ENCODE measurements at places on chromosomes 6 and 20. TPM values are rescaled to one million over a fixed set of nuclear protein-coding genes. Genes with fewer than 3 reads are reported as not detected.

DNA sequence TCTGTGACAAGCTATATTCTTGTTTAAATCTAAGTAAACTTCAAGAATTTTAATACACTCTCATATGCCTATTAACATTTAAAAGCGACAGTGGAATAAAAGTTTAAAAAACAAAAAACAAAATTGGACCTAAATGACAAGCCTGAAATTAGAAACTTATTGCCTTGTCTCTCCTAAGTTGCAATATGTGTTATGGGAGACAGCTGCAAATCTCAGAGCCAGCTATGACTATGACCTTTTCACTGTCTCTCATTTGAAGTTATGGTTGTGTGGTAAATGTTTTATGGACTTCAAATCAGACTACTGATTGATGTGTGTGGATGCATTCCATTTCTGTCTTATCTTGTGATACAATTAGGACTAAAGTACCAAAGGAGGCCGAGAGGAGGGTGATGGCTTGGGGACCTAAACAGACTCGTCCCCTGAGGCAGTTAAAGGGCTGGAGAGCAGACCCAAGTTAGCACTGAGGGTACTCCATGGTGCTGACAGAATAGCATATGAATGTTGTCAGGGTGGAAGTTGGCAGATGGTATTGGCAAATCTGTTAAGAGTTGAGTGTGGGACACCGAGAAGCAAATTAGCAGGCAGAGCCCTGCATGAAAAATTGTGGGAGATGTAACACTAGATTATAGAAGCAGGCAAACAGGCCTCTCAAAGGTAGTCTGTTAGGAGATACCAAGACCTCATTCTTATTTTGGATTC lies 930.1 kb upstream of the MAN1A1 start:
- DNase-seq: no peak

- DNase-seq: no peak
Measured at GRCh38 chr20:49583669-49584417, 15.9 kb upstream of the PTGIS start.

DNA sequence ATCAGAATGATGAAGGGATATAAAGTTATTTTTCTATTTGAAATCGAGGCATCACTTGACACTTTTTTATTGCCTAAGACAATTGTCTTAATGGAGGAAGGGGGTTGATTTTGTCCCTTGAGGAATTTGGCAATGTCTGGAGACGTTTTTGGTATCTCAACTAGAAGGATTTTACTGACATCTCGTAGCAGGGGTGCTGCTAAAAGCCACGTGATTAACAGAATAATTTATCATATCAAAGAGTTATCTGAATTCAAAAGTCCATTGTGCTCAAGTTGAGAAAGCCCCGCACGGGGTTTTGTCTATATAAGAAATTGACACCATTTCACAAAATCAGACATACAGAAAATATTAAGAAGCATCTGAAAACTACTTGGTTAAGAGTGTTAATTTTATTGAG lies 1.5 kb upstream of the TAAR6 start:
- no peak for DNase-seq

GRCh38 chr20:9227896-9228615 lies 159.2 kb downstream of the PLCB4 start:
- DNase-seq: no peak

- DNase-seq: no peak
Measured at GRCh38 chr20:17177341-17177740, 49.5 kb upstream of the PCSK2 start.

GRCh38 chr20:63831993-63832686 lies 1.1 kb upstream of the ZBTB46 start:
- no peak for DNase-seq

- DNase-seq: no peak
Measured at GRCh38 chr6:111291336-111292259, 191.4 kb downstream of the REV3L start.

Gene TSBP1
- total RNA-seq: not detected

GRCh38 chr6:167828325-167828956 lies 1.7 kb downstream of the AFDN start:
- no peak for DNase-seq

DNA sequence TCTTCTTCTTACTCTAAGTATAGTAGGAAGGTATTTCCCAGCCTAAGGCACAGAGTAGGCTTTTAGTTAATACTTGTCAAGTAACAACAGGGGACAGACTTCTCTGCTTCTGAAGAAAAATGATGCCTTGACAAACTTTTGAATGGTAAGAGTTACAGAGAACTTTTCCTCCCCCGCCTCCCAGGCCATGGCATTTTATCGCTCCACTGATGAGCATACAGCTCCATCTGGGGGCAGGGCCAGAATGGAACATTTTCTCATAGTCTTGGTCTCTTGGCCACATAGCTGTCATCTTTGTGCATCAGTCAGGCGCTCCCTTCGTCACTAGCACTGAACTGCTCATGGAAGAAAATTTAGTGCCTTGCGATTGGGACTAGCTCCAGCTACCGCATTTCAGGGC lies 1066.8 kb upstream of the CITED2 start:
- peak; percentile 27 for DNase-seq

DNA sequence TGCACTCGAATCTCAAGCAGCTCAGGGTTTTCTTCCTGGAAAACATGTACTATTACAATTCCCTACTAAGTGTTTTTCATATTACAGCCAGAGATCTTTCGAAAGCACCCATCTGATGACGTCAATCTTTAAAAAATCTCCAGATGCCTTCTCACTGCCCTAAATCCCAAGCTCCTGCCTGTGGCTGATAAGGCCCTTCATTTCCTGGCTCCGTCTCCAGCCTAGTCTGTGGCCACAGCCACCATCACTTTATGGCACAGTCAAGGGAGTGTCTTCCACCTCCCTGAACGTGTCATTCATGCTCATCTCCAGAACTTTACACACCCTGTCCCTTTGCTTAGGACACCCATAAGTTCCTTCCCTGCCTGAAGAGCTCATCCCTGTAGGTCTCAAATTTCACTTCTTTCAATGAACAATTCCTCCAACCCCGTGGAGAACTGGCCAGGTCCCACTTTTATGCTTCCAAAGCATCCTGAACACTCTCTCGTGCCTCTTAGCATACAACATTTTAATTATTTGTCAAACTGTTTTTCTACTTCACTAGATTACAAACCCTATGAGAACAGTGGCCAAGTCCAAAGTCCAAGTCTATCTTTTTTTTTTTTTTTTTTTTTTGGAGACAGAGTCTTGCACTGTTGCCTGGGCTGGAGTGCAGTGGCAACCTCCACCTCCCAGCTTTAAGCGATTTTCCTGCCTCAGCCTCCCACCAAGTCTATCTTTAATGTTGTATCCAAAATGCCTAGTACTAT lies 106.1 kb upstream of the AGPAT4 start:
- DNase-seq: no peak

DNA sequence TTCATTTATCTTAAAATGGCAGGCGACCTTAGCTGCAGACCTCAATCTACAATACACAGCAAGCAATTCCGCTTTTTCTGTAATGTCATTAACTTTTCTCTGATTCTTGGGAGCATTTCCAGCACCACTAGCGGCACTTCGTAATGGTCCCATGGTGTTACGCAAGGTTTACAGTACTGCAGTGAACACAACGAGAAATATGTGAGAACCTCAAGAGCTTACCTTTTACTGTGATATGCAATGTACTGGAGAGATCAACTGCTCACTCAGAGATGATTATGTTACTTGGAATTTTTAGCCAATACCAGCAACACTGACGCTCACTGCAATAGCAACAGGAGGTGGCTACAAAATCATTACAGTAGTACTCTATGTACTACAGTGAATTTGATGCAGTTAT lies 2.8 kb upstream of the CEP43 start:
- no peak for DNase-seq

DNA sequence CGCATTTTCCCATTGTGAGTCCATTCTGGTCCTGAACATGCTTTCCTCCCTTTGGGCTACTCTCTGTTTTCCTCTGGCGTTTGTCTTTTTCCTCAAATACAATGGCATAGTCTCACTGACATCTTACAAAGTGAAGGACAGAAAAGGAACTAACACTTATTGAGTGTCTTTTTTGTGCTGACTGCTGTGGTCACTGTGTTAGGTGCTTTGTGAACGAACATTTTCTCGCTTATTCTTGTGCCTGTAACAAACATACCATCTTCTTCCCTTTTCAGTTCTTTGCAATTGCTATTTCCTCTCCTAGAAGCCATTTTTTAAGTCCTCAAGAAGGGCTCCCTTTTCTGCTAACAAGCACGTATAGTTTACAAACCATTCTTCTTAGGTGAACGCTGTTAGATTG lies 15.4 kb downstream of the FIG4 start:
- DNase-seq: no peak
